Activated effector memory CD4-positive, alpha-beta T cell treated with Interleukin-2 at 50 U/mL for 16 hours (primary cell): ENCODE measurements at places on chromosomes 2 and 18.

GRCh38 chr2:220887271-220887870 lies 684.7 kb downstream of the EPHA4 start:
- DNase-seq, result no peak

GRCh38 chr18:24108641-24109040 lies 30.2 kb upstream of the CABYR start:
- DNase-seq, result no peak

DNA sequence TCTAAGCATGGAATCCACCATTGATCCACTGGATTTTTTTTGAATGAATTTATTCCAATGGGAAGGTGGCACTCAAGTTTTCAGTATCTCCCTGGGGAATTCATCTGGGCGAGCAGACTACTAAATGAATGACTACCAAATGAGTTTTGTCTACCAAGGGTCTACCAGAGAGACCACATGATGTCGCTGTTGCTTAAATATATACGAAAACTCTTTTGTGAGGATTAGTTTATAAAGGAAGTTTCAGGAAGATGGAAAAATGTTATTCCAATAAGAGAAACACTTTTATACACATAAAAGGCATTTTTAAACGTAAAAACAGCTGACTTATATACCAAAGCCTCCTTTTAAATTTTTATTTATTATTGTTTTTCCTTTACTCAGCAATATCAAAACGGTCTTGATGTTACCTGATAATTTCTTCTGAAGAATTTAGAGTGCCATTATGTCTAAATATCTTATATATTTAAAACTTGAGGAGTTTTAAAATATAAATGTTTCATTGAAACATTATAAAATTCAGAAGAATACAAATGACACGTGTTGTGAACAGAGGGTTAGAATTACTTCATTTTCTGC lies 139.7 kb downstream of the HRH4 start:
- DNase-seq, result no peak

DNA sequence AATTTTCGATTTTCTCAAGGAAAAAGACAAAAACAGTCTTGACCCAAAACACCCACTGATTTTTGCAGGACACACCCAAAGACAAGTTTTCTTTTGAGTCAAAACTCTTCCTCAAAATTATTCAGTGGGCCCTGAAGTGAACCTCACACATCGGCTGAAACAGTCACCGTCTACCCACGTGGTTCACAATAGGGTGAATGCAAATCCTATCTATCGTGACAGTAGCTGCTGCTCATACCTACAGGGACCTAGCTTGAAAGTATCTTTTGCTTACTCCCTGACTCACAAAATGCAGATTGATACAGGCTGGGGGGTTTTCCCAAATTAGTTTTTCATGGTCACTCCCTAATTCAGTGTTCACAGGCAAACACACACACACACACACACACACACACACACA lies 10.7 kb upstream of the CD226 start:
- DNase-seq, result no peak

- no peak for DNase-seq
These were observed 10.9 kb upstream of the INPP5D start for GRCh38 chr2:233049194-233049761.

GRCh38 chr18:79524181-79525078 lies 128.7 kb downstream of the NFATC1 start:
- peak; percentile 27 for DNase-seq

GRCh38 chr2:238285653-238286082 lies 2.7 kb downstream of the PER2 start:
- DNase-seq, result no peak

- no peak for DNase-seq
These were observed 71.5 kb upstream of the GPC1 start for GRCh38 chr2:240363746-240364581.

- peak; percentile 60 for DNase-seq
These were observed 7.4 kb downstream of the DLX2 start for GRCh38 chr2:172095146-172095904.

- DNase-seq, result no peak
These were observed 15.0 kb upstream of the FMNL2 start for GRCh38 chr2:152319822-152320570.

DNA sequence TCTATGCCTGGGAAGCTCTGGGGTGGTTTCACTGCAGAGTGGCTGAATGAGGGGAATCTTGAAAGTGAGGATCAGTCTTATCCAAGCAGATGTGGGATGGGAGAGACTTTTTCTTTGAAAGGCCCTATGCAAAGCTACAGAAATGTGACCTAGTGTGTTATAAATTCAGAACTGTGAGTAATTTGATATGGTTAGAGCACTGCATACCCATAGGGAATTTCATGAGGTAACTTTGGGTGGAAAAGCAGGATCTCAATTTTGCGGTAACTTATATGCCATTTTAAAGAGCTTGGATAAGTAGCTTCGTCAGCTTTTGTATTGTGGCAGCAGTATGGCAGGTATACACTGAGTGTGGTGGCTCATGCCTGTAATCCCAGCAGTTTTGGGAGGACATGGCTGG lies 40.9 kb downstream of the GULP1 start:
- DNase-seq, result no peak

GRCh38 chr2:69099541-69099940 lies 86.6 kb downstream of the ANTXR1 start:
- DNase-seq, result no peak

- DNase-seq, result no peak
These were observed 230.5 kb downstream of the MBD2 start for GRCh38 chr18:53994016-53994415.

GRCh38 chr2:69848186-69848790 lies 18.8 kb downstream of the GMCL1 start:
- no peak for DNase-seq

- DNase-seq, result no peak
These were observed 120.6 kb upstream of the EML6 start for GRCh38 chr2:54602736-54603322.

DNA sequence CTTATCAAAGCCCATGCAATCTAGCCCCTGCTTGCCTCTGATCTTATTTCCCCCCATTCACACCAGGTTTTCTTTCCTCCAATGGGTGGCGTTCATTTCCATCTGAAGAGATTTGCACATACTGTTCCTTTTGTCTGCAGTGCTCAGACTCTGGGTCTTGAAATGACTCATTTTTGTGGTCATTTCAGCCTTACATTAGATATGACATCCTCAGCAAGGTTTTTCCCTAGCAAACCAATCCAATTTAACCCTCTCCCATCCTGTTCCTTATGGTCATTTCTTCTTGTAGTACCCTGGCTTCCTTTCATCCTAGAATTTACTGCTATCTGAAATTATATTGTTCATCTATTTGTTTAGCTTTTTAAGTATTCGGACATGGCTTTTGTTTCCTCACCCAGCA lies 42.5 kb upstream of the SCN1A start:
- no peak for DNase-seq

DNA sequence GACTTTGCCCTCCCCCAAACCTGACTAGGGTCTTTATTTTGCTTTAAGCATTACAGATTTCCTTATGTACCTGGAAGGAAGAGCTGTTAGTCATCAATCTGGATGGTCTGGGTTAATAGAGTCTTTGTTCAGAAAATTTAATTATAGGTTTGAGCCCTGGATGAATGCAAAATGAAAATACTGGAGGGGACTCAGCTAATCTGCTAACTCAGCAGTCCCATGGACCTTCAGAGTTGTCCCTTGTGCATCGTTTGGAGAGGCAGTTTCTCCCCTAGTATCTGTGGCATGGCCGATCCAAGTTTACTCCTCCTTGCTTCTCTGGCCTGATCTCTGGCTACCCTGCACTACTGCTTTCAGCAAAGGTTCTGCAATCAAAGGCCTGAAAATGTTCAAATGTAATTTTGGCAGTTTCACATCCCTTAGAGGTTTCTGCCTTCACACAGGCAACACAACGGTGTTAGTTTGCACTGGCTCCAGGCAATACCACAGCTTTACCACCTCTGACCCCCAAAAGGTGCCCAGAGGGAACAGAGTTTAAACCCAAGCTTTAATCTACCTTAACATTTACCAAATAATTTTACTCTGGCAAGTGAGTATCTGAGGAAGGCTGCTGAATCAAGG lies 134.3 kb downstream of the THADA start:
- no peak for DNase-seq

- no peak for DNase-seq
These were observed 45.5 kb downstream of the OSR1 start for GRCh38 chr2:19312949-19313348.

DNA sequence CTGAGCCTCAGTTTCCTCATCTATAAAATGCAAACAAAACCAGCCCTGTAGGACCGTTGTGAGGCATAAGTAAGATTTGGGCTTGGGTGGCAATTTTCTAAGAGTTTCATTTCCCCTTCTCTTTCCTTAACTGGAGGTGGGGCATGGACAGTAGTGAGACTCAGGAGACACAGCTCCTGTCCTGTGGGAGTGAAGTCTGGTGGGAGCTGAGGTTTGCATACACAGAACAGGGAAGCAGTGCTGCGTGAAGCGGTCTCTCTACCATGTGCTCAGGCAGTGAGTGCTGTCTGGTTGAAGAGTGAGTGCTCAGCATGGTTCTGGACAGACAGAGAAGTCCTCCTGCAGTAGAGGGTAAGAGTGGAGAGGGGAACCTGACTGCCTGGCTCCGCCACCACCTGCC lies 62.3 kb upstream of the MCFD2 start:
- DNase-seq, result no peak

- no peak for DNase-seq
These were observed 317.0 kb downstream of the GALR1 start for GRCh38 chr18:77566604-77567003.

GRCh38 chr2:130339885-130340745 lies 2.6 kb upstream of the IMP4 start:
- DNase-seq, result no peak

DNA sequence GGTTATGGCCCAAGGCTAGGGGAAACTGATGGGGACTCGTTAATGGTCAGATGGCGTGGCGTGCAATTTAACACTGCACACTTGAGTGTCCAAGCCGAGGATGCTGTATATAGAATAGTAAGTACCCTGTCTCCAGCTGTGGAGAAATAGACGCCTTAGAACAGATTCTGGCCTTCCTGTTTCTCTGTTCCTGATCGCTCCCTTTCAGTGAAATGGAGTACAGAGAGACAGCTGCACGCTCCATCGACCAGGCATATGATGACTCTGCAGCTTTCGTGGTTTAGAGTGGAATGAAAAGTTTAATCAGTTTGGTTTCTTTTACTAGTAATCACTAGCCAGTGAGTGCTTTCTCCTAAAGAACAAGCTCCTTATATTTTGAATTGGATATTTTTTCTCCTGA lies 213.4 kb downstream of the NEDD4L start:
- no peak for DNase-seq
